Amygdala (tissue), 56 donors: ENCODE measurements at places on chromosomes 13 and 19.

GRCh38 chr19:3142292-3142670 lies 6.4 kb downstream of the GNA15 start:
- no peak for DNase-seq

GRCh38 chr19:15595069-15595468 lies 19.9 kb upstream of the CYP4F8 start:
- DNase-seq: no peak

DNA sequence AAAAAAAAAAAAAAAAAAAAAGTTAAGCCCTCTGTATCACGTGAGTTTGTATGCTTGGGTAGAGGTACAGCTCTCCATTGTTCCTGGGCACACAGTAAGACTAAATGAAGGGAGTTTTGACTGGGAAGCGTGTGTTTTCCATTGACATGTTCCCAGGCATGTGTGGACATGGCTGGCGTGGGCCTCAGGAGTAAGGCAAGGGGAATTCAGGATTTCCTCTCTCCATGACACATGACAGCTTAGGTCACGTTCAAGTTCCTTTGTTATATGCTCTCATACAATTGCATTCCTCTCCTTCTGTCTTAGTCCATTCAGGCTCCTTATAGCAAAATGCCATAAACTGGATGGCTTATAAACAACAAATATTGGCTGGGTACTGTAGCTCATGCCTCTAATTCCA lies 17.1 kb upstream of the MAP3K10 start:
- no peak for DNase-seq

- DNase-seq: no peak
These were observed 10.1 kb downstream of the LGALS7B start for GRCh38 chr19:38799104-38799503.

DNA sequence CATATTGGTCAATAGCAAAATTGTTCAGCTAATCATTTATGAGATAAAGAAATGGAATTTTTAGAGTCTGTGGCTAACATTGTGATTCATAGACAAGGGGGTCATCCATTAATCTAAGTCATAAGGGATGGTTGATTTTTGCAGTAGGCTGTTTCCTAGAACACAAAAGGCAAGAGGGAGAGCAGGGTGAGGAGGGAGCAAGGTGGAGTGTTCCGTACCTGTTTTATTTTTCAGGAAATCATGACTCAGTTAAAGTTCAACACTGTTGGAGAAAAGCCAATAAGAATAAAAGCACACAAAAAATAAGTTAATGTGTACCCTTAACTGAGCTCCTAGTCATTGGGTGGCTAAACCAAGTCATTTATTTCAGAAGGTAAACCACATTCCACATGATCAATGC lies 512.4 kb upstream of the ATXN8OS start:
- DNase-seq: no peak

DNA sequence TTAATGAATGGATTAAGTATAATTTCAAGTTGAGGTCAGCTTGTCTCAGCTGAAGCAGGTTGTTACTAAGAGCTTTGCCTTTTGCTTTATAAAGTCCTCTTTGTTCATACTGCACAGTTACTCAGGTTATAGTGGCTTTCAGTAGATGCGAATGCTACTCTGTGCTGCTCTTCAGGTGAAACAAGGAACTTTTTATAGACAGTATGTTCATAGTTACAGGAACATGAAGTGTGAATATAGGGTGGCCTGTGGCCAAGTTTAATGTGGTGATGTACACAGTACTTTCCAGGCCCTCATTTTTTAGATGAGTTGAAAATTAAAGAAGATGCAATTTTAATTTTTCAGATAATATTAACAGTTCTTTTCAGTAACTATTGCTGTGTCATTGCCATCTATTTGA lies 20.8 kb downstream of the SUGT1 start:
- no peak for DNase-seq

- DNase-seq: no peak
These were observed 125.5 kb downstream of the POSTN start for GRCh38 chr13:37473035-37473434.

- no peak for DNase-seq
These were observed 22.0 kb upstream of the UPF3A start for GRCh38 chr13:114259374-114259773.
